Left hindlimb (tissue), 1 donor: ENCODE measurements at places on chromosomes 16 and 17.

GRCh38 chr17:74872313-74873036 is at the start of gene FDXR:
Gene FDXR, minus strand, starts transcription at chr17:74872994. Its CDS starts 50 bp downstream, at chr17:74872944.
- DNase-seq = no peak

DNA sequence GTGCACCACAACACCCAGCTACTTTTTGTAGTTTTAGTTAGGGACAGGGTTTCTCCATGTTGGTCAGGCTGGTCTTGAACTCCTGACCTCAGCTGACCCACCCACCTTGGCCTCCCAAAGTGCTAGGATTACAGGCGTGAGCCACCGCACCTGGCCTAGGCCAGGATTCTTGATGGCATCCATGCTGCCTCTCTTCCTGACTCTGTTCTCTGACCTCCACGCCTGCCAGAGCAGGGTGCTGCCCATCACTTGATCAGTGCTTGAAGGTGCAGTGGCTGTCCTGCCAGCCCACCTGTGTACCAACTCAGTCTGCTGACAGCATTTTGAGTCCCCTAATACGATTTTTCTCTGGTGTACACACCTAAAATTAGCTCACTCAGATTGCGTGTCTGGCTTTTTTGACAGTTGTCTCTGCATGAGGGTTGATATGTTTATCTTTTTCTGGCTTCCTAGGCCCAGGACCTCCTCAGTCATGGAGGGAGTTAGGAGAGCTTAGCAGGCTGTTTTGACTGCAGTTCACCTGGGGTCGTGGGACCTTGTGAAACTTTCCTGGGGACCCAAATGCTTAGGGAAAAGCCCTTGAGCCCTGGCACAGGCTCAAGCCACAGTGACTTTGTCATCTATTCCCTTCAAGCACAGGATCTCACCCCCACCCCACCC is 5.9 kb downstream of the HAS3 start:
- DNase-seq = no peak

DNA sequence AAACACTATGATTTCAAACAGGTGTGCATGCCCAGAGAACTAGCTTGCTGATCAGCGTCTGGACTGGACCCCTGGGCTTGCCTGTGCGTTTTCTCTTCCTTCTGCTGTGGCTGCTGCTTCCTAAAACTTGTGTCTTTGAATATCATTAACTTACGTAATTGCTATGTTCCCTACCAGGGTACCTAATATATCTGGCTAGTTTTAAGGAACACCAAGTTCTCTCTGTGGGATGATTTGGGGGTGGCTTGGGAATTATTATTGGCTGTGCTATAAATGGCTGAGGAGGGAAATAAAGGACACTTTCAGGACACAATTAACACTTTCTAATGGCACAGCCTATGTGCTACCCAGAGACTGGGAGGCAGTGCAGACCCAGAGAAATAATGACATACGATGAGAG is 606.0 kb upstream of the RBFOX1 start:
- DNase-seq = no peak

- no peak for DNase-seq
Observed at GRCh38 chr16:53704445-53704813, 473 bp downstream of the FTO start.

GRCh38 chr17:49823614-49824013 is 24.3 kb downstream of the TAC4 start:
- no peak for DNase-seq

- no peak for DNase-seq
Observed at GRCh38 chr16:69814078-69814477, 51.9 kb downstream of the WWP2 start.

DNA sequence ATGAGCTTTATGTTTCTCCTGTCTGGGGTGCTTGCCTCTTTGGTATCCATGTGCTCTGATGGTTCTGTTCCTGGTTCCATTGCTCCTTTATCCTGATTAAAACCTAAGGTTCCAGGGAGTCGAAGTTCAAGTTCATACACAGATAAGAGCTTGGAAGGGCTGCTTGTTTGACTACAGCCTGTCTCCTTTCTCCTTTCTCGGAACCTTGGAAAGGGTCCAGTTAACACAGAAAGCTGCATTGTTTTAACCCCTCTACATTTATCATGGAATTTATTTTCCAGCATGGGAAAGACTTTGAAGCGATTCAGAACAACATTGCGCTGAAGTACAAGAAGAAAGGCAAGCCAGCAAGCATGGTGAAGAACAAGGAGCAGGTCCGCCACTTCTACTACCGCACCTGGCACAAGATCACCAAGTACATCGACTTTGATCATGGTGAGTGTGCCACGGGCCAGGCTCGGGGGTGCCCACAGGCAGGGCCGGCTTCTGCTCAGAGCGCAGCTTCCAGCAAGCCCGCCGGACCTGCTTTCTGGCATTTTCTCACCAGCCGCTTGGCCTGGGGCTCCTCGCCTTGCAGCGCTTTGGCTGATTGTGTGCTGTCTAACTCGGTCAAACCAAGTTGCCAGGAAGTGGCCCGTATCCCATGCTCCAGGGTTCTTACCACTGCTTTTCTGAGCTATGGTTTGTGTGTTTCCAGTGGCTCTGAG is 19.9 kb downstream of the CRAMP1 start:
- DNase-seq = no peak

DNA sequence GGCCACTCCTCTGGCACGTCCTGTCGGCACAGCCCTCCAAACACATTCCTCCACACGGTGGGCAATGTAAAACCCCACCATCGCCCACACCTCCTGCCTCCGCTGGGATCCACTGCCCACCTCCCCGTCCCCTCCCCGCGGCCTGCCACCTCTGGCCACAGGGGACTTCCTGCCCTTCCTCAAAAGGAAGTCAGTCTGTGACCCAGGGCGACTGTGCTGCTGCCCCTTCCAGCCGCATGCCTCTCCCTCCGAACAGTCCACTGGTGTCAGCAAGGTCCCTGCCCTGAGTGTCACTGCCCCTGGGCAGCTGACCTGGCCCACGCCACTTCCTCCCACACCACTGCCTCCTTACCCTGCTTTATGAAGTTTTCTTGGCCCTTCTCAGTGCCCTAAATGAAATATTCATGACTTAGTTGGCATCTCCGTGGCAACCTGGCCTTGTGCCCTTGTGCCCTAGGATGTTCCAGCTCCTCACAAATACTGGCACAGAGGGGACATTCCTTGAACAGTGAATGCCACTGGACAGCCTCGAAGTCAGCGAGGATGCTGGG is 2.0 kb downstream of the PLD6 start:
- no peak for DNase-seq

DNA sequence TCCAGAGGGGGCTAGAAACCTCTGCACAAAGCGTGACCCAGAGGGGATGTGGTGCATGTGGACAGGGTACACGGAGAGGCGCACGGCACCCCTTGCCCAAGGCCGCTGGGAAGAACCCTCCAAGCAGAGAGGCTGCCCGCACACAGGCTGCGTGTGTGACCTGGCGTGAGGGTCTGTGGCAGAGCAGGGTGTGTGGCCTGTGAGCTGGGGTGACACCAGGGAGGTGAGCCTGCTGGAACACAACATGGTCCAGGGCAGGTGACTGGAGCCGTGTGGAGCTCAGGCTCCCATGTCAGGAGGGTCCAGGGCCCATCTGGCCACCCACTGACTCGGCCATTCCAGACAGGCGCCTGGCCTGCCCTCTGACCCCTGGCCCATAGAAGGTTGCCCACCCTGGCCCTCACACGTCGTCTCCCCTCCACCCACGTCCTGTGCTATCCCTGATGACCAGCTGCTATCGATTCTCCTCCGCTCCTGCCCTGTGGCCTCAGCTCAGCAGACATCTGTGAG is 14.8 kb upstream of the TMEM204 start:
- DNase-seq = no peak
